Stimulated activated CD4-positive, alpha-beta T cell treated with anti-CD3 and anti-CD28 coated beads, Interleukin-1b, Interleukin-23, amount 100 ng/mL, for 24 hours (primary cell): ENCODE measurements at places on chromosomes 2 and 18.

DNA sequence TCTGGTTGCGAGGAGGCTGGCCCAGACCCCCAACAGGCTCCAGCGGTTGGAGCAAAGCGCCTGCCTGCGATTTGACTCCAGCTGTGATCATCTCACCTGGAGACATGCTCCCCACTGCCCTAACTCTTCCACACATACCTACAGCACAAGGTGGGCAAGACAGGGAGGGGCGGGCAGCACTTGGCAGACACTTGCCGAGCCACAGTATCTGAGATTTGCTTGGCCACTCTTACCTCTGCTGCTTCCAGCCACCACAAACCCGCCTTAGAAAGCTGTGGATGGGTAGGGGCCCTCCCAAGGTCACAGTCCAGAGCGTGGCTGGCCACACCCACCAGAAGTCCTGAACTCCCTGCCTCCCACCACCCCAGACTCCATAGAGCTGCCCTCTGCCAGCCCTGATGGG lies 8.2 kb downstream of the CYP26B1 start:
- no peak for DNase-seq

DNA sequence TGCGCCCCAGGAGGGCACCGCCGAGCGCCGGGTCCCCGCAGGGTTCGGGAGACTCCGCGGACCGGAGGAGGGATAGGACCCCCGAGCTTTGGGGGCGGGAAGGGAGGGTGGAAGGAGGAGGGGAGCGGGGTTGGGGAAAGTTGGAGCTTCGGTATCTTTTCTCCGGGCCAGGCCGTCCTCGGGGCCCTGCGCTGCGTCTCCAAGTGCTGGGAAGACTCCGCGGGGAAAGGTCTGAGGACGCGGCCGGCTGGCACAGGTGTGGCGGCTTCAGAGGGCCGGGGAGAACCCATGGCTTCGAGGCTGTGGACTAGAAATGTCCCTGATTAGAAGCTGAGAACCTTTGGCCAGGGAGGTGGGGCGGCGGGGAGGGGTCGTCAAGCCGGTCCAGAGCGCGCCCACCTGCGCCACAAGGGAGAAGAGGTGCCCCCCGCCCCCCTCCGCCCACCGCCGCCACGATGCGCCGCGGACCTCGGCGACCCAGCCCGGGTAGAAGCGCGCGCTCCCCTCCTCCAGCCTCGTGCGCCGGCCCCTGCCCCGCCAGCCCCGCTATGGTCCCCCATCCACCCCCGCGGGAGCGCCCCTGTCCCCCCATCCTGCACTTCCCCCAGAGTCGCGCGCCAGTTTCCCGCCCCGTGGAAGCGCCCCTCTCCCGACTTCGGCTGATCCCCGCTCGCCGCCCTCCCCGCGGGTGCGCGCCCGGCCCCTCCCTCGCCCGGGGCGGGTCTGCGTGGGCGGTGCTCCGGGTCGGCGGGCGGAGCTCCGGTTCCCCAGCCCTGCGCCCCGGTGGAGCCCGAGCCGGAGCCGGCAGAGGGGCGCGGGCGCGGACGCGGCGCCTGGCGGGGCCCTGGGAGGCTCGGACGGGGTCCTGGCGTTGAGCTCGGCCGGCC lies at the start of gene SNTG2:
TSS of gene SNTG2 (plus strand) at position 770 of the 887 bp plus-strand sequence. CDS start 148 bp downstream, outside the sequence.
- DNase-seq = no peak

- no peak for DNase-seq
Measured at GRCh38 chr18:76491473-76491775, 3.6 kb downstream of the ZNF516 start.

GRCh38 chr2:159890551-159891266 lies 92.7 kb upstream of the CD302 start:
- DNase-seq = no peak

GRCh38 chr2:119433636-119434327 lies 2.1 kb downstream of the TMEM37 start:
- DNase-seq = no peak

DNA sequence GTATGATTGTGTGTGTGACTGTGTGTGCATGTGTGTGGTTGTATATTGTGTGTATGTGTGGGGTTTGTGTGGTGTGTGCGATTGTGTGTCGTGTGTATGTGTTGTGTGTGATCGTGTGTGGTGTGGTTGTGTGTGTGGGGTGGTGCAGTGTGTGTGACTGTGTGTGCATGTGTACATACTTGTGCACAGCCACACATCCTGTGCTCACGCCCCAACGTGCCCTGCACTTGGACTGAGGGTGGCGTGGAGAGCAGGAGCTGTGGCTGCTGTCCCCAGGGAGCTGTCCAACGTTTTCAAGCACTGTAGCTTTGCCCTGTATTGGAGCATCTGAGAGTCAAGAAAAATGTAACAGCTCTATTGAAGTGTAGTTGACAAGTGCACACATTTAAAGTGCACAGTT lies 243.2 kb upstream of the HDAC4 start:
- DNase-seq = no peak

GRCh38 chr18:49050452-49050851 lies 99.7 kb upstream of the SMAD7 start:
- no peak for DNase-seq

DNA sequence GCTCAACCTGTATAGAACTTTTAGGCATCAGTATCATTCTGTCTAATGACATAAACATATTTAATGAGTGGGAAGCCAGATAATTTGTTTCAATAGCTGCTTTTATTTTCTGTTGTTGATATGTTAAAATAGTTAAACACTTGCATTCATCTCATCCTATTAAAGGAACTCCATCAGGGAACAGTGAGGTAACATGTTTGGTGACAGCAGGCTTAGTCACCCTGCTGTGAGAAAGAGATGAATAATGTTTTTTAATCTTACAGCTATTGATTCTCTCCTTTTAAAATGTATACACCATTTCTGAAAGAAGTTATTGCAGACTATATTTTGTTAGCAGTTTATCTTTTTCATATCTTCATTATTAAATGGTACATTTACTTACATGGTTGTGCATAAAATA lies 123.3 kb upstream of the CWC22 start:
- no peak for DNase-seq

GRCh38 chr2:191675807-191676721 lies 1.9 kb upstream of the NABP1 start:
- DNase-seq = no peak

GRCh38 chr2:168211664-168212163 lies 35.7 kb downstream of the STK39 start:
- no peak for DNase-seq

DNA sequence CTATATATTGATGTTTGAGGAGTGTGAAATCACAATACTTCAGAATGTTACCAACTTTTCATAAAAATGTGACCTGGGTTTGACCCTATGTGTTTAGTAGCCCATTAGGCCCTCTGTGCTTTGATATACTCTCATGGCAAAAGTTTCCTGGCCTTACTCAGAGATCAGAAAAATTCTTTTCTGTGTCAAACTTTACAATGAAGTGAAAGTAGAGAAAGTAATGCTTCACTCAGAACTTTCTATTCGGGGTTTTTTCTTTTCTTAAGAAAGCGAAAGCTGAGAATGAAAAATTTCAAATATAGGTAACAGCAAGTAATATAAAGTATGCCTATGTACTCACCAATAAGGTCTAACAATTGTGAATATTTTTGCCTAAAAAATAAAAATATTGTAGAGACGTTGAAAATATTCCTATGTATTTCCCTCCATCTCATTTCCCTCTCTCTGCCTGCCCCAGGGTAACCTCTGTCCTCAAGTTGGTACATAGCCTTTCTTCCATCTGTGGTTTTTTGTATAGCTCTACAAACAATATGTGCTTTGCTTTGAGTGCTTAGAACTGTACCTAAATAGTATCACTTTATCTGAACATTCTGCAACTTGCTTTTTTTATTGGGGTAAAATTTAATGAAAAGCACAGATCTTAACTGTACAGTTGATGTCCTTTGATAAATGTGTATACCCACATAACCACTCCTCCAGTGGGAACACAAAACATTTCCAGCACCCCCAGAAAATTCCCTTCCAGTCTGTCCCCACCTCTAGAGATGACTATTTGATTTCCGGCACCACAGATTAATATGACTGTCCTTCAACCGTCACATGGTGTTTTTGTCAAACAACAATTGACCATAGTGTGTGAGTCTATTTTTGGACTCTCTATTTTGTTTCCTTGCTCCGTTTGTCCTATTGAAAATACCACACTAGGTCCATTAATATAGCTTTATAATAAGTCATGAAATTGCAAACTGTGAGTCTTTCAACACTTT lies 10.3 kb upstream of the ACKR3 start:
- DNase-seq = no peak

DNA sequence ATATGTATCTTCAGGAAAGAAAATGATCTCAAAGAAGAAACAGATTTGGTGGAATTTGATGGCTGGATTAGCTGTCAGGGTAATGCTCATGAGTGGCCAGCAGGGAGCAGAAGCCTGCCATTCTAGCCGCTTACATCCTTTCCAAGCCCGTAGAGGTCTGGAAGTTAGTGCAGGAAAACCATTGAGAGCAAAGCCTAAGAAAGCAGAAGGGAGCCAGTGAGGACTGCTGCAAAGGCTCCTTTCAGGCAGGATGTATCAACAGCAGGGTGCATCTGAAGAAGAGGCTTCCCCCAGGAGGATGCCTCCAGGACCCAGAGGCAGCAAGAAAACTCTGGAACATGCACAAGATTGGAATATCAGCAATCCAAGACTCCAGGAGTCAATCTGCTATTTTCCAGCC lies 22.9 kb upstream of the LBH start:
- DNase-seq = no peak

DNA sequence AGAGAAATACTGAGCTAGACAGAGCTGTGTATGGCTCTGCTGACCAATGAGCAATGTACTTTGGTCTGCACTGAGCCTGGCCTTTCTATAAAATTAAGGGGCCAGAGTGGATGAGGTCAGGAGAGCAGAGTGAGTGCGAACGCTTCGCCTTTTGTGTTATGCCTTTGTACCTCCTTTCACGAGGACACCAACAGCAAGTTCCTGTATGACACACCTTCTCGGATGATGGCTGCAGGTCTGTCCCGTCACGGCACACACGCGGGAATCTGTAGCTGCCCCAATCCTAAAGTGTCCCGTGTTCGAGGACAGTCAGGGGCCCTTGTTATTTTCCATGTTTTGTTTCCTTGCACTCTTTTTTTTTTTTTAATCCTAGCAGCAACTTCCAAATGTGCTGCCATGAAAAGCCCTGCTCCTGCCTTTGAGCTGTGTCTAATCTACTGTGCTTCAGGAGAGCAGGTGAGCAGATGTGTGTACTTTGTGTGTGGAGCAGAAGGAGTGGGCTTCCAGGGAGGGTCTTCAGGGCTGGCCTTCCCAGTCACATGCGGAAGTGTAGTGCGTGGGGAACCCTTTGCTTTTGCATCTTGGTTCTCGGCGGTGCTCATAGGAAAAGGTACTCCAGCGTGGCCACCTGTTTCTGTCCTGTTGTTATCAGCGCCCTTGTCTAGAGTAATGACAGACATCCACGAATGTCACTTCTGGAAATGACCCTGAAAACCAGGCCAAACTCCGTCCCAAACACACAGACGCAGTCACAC lies 213.2 kb downstream of the NDUFA10 start:
- no peak for DNase-seq
